ENCODE measurements at places on chromosomes 16 and 17.

DNA sequence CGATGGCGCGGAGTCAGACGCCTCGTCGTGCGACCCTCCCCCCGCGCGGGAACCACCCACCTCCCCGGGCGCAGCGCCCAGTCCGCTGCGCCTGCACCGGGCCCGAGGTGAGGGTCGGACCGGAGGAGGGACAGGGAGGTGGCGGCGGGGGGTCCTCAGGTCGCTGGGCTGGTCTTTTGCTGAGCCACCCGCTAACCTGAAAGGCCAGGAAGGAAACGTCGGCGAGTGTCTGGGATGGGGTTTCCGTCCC, 4.9 kb downstream of the TBX2 start:
- no peak for DNase-seq

DNA sequence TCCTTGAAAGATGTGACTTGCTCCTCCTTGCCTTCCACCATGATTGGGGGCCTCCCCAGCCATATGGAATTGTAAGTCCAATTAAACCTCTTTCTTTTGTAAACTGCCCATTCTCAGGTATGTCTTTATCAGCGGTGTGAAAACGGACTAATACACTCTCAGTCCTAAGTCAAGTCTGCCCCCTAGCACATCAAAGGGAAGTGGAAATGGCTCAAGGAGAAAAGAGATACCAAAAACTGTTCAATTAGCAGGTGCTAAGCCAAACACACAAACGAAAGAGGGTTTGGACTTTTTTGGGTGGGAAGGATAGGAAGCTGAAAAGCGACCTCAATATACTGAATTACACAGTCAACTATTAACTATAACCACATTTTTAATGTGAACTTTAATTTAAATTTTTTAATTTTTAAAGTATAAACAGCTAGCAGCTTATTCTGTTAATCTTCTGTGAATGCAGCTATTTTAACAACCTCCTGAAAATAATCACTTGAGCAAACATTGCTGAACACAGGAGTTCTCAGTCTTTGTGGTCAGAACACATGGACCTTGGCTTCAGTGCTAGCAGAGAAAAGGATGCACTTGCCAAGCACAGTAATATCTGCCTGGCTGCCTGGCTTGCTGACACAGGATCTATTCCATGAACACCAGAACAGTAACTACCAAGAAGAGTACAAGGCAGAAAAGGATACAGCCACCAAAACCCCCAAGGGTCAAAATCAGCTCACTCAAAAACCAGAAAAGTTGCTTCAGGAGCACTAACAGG, 10.9 kb downstream of the ZNF18 start:
- no peak for DNase-seq

GRCh38 chr16:58031016-58031800, 5.7 kb downstream of the MMP15 start:
- no peak for DNase-seq

GRCh38 chr17:63435681-63436522, 10.2 kb downstream of the CYB561 start:
- DNase-seq, result no peak

GRCh38 chr16:67781565-67781921, 24.8 kb downstream of the RANBP10 start:
- no peak for DNase-seq

GRCh38 chr16:89281829-89282228, 64.3 kb downstream of the ZNF778 start:
- no peak for DNase-seq

DNA sequence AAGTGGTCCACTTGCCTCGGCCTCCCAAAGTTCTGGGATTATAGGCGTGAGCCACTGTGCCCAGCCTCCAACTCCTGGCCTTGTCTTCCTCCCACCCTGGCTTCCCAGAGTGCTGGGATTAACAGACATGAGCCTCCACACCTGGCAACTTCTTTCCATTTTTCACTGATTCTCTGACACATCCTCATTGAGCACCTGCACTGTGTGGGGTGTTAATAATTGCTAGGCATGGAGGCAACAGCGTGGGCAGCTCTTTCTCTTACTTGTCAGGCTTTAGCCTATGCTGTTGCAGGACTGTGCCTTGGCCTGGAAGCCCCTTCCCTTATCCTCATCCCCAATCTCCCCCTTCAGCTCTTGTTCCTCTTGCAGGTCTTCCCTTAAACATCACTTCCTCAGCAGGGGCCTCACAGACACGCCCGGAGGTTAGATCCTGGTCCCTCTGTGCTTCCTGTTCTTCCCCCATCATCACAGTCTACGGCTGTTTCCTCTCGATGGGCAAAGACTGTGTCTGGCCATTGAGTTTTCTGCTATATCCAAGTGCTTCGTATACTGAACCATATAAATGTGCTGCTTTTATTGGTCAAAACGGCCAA, 7.9 kb downstream of the QPRT start:
- DNase-seq, result no peak

GRCh38 chr17:39822051-39822451, 42.1 kb downstream of the IKZF3 start:
- DNase-seq, result no peak

DNA sequence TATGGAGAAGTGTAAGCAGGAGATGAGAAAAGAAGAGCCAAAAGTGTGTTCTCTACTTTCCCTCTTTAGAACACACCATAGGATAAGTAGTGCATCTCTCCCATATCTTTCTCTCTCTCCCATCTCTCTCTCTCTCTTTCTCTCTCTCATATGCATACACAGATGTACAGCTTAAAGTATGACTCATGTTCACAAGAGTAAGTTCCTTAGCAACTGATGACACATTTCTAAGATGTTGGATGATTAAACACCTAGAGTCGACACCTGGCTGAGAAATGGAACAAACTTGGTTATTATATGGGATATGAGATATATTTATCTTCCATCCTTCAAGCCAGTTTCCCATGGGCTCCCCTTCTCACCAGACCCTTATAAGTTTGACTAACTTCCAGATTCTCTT, 113.5 kb downstream of the TMEM132E start:
- DNase-seq, result no peak

DNA sequence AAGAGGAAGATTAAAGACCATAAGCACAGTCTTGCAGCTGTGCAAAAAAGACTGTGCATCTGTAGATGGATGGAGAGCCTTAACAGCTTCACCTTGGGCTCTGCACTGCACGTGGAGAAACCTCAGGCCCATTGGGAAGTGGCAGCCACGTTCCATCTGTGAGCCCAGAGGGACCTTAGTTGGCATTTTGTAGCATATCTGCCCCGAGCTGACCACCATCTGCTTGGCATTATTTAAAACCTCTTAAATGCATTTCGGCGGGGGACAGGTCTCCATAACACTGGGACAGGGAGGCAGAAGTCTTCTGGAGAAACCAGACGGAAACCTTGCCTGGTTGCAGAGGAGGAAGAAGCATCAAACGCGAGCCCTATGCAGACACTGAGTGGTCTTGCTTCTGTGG, 345.6 kb downstream of the CPPED1 start:
- no peak for DNase-seq

GRCh38 chr17:9020824-9021157, 519 bp upstream of the NTN1 start:
- DNase-seq, result no peak

DNA sequence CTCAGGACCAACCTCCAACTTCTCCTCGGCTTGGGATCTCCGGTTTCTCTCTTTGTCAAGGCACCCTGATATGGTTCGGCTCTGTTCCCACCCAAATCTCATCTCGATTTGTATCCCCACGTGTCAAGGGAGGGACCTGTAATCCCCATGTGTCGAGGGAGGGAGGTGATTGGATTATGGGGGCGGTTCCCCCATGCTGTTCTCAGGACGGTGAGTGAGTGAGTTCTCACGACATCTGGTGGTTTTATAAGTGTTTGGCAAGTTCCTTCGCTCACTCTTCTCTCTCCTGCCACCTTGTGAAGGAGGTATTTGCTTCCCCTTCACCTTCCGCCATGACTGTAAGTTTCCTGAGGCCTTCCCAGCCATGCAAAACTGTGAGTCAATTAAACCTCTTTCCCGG, 117.9 kb downstream of the SEC14L1 start:
- no peak for DNase-seq
